CD4-positive, alpha-beta T cell treated with Interferon alpha-2 for 1 hour (primary cell): ENCODE measurements at places on chromosomes 12 and 14.
A peak's percentile ranks its signal among the peaks of the same experiment; 100 is the strongest.

GRCh38 chr14:72688990-72689671, 204.8 kb downstream of the DPF3 start:
- no peak for DNase-seq

DNA sequence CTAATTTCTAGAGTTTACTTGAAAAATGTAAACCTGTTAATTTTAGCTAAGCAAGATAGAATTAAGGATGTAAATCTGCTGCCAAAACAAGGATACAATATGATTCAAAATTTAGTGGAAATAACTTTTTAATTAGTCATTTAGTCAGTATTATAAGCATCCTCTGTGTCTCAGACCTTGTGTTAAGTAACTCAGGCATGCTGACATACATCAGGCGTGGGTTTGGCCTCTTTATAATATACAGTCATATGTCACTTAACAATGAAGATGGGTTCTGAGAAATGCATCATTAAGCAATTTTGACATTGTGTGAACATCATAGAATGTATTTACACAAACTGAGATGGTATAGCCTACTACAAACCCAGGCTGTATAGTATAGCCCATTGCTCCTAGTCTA, 386.9 kb downstream of the ZFP36L1 start:
- no peak for DNase-seq

DNA sequence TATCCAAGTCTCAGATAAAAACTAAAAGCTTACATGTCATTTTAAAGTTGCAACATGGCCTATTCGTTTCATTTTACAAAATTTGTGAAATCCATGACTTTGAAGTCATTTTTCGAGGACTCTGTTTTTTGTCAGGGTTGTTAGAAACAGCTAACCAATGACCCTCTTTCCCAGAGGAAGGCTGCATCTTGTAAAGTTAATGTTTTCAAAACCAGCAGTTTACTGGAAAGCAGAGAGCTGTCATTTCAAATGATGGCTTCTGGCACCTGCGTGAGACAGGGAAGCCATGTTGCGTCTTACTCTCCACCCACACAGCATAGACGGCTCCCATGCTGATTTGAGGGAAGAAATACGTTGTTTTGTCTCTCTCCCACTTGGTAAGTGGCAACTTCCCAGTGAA, 50.1 kb upstream of the RTRAF start:
- DNase-seq: no peak

DNA sequence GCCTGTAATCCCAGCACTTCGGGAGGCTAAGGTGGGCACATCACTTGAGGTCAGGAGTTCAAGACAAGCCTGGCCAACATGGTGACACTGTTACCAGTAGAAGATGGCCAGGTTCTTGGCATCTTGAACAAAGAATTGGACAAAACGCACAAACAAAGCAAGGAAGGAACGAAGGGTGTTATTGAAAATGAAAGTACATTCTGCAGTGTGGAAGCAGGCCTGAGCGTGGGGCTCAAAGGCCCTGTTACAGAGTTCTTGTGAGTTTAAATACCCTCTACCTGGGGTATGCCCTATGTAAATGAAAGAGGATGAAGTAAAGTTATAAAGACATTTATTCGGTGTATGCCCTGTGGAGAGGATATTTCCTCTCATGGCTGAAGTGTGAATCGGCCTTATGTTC, 20.8 kb upstream of the CDK17 start:
- DNase-seq: peak; percentile 57

DNA sequence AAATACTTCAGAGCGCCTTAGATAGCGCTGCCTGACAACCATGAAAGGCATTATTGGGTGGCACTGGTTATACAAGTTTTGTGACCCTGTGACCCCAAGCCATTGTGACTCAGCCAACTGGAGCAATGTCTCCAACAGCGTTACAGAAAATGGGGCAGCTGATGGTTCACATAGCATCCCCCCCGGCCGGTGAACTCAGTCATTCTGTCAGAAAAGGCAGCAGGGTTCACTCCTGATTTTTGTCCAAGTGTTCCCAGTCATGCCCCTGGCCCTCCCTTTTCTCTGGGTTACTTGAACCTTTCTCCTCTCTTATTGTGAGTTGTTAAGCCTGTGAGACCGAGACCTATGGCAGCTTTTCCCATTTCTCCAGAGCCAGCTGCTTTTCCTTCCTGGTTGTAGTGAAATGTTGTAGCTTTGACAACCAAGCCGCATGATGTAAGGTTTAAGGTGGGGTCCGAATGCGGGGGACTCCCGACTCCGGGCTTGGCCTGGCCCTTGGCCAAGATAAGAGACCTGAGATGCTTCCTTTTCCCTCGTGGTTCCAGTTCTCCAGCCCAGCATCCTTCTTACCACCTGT, 22.0 kb downstream of the CD9 start:
- DNase-seq: no peak

DNA sequence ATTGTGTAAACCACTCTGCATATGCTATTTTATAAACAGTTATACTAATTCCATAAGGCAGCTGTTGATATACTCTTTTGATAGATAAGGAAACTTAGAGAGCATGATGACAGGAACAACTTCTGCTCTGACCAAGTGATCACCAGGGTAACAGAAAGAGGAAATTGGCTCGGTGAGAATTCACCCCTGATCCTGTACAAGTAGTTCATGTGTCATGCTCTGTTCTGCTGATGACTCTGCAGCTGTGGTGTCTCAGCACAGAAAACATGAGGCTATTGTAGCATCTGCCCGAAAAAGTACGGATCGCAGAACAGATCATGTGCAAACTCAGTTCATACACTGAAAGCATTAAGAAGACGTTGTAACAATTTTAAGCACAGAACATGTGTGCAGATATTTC, 345.0 kb downstream of the LRIG3 start:
- DNase-seq: no peak

DNA sequence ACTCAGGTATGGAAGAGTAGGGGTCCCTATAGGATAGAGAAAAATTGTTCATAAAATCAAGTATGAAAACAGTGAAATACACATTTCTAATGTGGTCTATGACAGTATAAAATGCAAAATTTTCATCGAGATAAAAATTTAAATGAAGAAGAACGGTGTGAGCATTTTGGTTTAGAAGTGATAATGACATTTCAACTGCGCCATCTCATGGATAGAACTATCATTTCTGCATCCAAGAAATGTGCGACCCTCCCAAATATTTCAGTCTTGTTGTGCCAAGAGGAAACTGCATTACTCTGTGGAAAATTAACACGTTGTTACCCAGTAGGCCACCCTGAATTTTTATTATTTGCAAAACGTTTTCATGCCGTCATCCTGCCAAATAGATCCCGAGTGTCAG, 108.8 kb downstream of the CRACR2A start:
- DNase-seq: no peak

DNA sequence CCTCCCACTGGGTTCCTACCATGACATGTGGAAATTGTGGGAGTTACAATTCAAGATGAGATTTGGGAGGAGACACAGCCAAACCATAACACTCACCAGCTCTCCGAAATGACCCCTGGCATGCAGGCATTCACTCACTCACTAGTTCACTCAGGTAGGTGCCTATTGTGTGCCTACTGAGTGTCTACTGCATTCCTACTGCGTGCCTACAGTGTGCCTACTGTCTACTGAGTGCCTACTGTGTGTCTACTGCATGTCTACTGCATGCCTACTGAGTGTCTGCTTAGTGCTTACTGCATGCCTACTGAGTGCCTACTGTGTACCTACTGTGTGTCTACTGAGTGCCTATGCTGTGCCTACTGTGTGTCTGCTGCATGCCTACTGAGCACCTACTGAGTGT, 71.7 kb upstream of the FZD10 start:
- no peak for DNase-seq

DNA sequence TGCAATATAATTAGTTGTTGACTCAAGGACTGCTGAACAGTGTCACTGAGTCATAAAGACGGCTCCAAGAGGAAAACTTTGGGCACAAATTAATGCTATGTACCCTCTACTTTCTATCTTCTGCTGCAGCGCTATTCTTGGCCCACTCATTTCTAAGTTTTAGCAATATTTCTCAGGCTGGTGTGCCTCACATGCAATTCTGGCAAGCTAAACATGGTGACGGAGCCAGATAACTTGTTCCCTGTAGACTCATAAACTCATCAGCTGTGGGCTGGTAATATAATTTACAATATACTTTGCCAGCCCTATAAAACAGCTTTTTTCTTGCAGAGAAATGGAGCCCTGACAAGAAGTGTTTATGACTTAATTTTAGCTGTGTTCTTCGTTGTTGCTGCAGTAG, 615.1 kb downstream of the NRXN3 start:
- no peak for DNase-seq

DNA sequence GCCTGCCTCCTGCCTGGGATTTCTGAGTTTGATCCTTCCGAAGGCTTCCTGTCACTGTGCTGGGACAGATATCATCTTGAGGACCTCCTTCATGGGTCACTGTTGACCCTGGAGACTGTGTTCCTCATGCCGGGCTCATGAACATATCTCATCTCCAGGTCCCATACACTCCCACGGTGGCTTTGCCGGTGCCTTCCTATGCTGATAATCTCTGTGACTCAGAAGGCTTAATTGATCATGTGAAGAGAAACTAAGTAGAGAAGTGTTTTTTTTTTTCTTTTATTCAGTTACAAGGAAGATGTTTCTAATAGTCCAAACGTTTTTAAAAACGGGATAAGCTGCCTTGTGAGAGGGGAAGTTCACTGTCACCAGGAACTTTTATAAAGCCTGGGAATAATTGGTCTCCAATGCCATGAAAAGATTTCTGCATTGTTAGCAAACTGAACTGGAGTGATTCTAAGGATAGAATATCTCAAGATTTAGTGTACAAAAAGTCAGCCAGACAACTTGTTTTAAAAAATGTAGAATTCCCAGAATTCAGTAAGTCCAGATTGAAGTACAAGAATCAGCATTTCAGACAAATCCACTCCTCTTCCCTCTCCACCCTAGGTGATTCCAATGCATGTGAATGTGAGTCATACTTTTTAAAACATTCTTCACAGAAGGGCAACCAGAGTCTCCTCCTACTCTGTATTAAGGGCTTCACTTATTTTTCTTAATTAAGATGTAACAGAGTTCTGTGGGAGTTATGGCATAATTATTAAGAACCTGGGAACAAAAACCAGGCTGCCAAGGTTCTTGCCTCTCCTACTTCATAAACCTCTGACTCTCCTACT, 139.8 kb upstream of the LGR5 start:
- no peak for DNase-seq

- DNase-seq: no peak
Measured at GRCh38 chr14:101380940-101381339, 180.4 kb upstream of the DIO3 start.

DNA sequence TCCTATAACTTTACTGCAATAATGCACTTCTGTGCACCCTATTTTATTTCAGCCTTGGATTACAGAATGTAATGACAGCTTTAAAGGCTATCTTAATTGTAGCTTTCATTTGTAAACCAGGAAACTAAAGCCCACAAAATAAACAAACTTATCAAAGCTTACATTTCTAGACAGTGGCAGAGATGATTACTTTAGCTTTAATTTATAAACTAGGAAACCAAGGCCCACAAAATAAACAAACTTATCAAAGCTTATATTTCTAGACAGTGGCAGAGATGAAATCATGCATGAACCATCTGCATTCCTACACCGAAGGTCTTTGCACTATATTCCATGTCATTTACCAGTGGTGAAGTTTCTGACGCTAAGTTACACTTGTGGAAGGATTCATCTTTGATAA, 74.4 kb downstream of the PRKD1 start:
- DNase-seq: no peak

- no peak for DNase-seq
Measured at GRCh38 chr14:36784541-36784940, 122.9 kb downstream of the PAX9 start.

DNA sequence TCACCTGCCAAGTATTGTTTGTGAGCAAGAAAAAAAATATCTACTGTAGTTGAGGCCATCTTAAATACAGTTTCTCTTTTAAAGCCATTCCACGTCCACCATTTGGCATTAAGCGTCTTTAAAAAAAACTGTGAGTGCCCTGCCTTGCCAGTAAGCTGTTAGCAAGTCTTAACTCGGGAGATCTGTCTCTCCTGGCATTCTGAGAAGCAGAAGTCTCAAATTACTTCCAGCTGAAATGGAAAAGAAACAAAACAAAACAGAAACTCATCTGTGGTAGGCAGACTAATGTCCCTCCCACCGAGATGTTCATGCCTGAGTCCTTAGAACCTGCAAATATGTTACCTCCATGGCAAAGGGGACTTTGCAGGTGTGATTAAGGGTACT, 126.2 kb downstream of the CRADD start:
- DNase-seq: no peak

GRCh38 chr14:88975043-88975830, 150.8 kb downstream of the TTC8 start:
- no peak for DNase-seq

DNA sequence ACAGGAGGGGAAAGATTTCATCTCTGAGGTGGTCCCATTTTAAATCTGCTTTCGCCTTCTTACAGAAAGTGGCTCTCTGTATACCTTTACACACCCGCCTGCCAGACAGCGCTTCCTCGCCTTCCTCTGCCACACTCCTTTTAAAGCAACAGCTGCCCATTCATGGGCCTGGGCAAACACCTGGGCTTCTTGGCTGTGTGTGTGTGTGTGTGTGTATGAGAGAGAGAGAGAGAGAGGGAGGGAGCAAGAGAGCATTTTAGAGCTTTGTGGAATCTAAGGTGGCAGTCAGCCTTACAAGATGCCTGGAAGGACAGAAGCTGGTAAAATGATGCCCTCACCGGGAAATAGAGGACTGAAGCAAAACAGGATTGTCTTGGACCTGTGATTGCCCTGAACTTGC, 20.0 kb downstream of the PTHLH start:
- DNase-seq: no peak

- DNase-seq: no peak
Measured at GRCh38 chr14:103384450-103385151, 614 bp upstream of the MARK3 start.

- DNase-seq: no peak
Measured at GRCh38 chr12:58034311-58034710, 92.9 kb downstream of the ATP23 start.

GRCh38 chr12:108237272-108237671, 101.8 kb downstream of the CMKLR1 start:
- DNase-seq: no peak

GRCh38 chr14:91817566-91818325, 49.6 kb downstream of the TC2N start:
- DNase-seq: peak; percentile 53

- DNase-seq: no peak
Measured at GRCh38 chr12:67795236-67795635, 146.7 kb downstream of the DYRK2 start.

GRCh38 chr12:59736786-59737185, 141.0 kb downstream of the SLC16A7 start:
- no peak for DNase-seq

- no peak for DNase-seq
Measured at GRCh38 chr12:112282920-112283319, 99.3 kb downstream of the HECTD4 start.
